ENCODE measurements at places on chromosomes 1 and 21. TPM values are rescaled to one million over a fixed set of nuclear protein-coding genes. Genes with fewer than 3 reads are reported as not detected.

The FBXO42 gene
- 30.2 TPM for total RNA-seq

The A3GALT2 gene
- total RNA-seq, result not detected

GRCh38 chr1:50971748-50972305 is 1.8 kb downstream of the CDKN2C start:
- DNase-seq, result no peak

DNA sequence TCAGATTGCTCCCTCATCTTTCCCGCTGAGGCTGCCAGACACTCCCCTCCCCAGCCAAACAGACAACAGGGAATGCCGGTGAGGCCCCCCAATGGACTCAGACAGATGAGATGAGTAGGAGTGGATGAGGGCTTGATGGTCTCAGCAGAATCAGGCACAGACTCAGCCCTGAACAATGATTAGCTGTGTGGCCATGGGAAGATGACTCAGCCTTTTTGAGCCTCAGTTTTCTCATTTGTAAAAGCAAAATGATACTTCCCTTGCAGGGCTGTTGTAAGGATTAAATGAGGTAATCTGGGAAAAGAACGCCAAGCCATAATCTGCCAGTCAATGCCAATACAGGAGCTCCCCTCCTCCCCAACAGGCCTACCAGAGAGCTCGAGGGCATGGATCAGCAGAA is 12.4 kb downstream of the C1orf198 start:
- no peak for DNase-seq

GRCh38 chr21:41361053-41361785 is 608 bp upstream of the MX2 start:
- no peak for DNase-seq

All from dorsolateral prefrontal cortex (tissue), 122 donors.